ENCODE measurements at places on chromosomes 7 and 10.

GRCh38 chr10:15482156-15482555 lies 111.1 kb upstream of the FAM171A1 start:
- DNase-seq, result no peak

DNA sequence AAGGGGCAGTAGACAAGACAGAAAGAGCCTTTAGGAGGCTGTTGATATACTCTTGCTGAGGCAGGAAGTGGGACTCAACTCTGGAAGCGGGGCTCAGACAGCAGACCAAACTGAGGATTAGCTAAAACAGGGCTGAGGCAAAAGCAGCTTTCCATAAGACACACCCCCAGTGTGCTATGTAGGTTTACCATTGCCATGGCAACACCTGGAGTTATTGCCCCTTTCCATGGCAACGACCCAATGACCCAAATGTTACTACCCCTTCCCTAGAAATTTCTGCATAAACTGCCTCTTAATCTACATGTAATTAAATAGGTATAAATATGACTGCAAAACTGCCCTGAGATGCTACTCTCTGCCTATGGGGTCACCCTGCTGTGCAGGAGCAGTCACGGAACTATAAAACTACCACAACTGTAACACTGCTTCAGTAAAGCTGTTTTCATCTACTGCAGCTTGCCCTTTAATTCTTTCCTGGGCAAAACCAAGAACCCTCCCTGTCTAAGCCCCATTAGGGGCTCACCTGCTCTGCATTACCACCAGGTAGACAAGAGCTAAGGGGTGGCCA lies 348.4 kb upstream of the PODXL start:
- DNase-seq, result no peak

- DNase-seq, result no peak
These were observed at the start of gene KCND2 for GRCh38 chr7:120272701-120273475. KCND2 (plus strand) TSS chr7:120273175.

- DNase-seq, result no peak
These were observed 23.3 kb upstream of the AGBL3 start for GRCh38 chr7:134963036-134963435.

- DNase-seq, result peak; percentile 13
These were observed 293.1 kb downstream of the ARHGAP12 start for GRCh38 chr10:31635415-31636065.

All from bone marrow (tissue), 2 donors.